ENCODE measurements at places on chromosomes 13 and 19. TPM values are rescaled to one million over a fixed set of nuclear protein-coding genes. Genes with fewer than 3 reads are reported as not detected.

PEX11G gene
- 10.5 TPM for total RNA-seq

DNA sequence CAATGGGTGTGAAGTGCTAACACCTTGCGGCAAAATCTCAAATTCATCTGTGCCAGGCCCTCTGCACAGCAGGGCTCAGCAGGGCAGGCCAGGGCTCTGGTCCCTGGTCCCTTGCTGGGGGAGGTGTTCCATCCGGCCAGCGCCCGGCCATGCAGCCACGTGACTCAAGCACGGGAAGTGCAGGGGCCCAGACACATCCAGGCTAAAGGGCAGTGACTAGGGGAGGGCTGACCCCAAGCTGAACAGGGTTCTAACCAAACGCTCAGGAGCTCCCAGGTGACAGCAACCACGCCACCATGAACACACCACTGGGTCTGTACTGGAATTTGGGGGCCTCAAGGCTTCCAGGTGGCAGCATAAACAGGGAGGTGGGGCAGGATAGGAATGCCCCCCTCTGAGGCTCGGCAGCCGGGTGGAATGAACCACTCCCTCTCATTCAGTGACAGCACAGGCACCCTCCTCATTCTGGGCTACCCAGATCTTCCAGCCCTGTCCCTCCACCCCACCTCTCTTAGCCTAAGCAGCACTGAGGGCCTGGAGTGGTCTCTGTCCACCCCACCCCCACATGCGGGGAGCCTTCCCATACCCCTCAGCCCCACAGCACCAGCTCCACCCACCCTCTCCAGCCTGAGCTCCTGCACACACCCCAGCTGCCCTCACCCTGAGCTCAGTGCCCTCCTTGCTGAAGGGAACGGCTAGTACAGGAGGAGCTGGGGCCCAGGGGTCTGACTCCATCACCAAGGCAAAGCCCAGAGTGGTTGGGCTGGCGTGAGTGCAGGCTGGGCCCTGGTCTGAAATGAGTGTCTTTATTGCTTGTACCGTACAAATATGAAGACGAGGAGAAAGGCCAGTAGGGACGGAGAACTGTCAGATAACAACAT, 5.3 kb upstream of the CCNP start:
- no peaks in the 10 kb centered on the region for H3K27me3 ChIP-seq
- H3K36me3 ChIP-seq: no peaks in the 10 kb centered on the region
- no peak overlapping the region for H3K4me3 ChIP-seq
- DNase-seq: no peak

ADPRHL1 gene
- 16.9 TPM for total RNA-seq

DNA sequence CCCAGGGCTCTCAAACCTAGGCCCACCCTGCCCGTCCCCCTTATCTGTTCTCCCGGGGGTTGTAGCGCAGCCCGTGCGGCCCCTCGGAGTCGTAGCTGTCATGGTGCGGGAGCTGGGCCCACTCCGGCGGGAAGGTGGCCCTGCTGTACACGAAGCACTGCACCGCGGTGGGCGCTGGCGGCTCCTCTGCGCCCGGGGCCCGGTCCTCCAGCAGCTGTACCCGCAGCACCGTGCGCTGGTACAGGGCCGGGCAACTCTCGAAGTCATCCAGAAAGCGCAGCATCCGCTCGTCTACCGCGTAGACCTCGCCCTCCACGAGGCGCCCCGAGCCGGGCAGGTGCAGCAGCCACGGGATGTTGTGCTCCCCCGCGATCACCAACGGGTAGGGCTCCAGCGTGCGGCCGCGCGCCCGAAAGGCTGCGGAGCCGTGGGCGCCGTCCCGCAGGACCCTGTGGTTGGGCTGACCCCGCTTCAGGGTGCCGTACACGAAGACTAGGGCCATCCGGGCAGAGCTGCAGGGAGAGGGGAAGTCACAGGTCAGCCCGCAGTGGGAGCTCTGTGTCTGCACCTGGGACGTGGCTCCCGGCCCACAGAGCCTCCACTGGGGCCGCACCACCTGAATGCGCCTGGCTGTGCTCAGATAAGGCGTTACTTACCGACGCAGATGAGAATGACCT, 56.4 kb downstream of the GGACT start:
- H3K4me3 ChIP-seq: no peak overlapping the region
- no peaks in the 10 kb centered on the region for H3K27me3 ChIP-seq
- DNase-seq: no peak
- H3K27ac ChIP-seq: no peak overlapping the region

CD209 gene
- total RNA-seq: not detected

- H3K27me3 ChIP-seq: no peaks in the 10 kb centered on the region
- DNase-seq: peak; percentile 68
- H3K36me3 ChIP-seq: no peaks in the 10 kb centered on the region
- no peak overlapping the region for H3K4me3 ChIP-seq
- peak overlapping the region; percentile 73 for H3K27ac ChIP-seq
Measured at GRCh38 chr19:48556163-48556562, 4.2 kb downstream of the SULT2B1 start.
